ENCODE measurements at places on chromosomes 16 and 17. TPM values are rescaled to one million over a fixed set of nuclear protein-coding genes. Genes with fewer than 3 reads are reported as not detected.

DNA sequence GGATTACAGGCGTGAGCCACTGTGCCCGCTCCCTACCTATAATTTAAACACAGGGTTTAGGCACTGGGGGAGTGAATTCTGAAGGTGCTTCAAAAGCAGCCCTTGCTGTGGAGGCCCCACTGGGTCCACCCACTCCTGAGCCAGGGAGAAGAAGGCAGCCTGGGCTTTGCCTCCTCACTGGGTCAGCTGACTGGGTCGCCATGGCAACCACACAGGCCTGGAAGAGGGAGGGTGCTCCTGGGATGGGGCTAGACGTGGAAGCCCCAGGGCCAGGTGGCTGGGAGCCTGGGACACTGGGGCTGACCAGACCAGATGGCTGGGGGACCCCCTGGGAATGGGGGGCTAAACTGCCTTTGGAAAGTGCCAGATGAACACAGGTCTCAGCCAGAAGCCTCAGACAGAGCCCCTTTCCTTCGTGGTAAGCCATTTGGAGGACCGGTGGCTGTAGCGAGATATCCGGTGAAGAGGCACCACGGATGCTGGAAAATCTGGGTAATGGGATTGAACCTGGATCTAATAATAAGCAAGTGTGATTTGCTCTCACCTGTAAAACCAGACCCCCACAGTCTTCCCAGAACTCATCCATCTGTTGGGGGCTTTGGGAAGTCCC, 32.9 kb downstream of the TRARG1 start:
- H3K4me1 ChIP-seq = no peaks in the 10 kb centered on the region
- H3K36me3 ChIP-seq = no peaks in the 10 kb centered on the region
- no peak overlapping the region for H3K27ac ChIP-seq
- H3K27me3 ChIP-seq = peaks cover 7% of the 10 kb centered on the region
- DNase-seq = peak; percentile 50

DNA sequence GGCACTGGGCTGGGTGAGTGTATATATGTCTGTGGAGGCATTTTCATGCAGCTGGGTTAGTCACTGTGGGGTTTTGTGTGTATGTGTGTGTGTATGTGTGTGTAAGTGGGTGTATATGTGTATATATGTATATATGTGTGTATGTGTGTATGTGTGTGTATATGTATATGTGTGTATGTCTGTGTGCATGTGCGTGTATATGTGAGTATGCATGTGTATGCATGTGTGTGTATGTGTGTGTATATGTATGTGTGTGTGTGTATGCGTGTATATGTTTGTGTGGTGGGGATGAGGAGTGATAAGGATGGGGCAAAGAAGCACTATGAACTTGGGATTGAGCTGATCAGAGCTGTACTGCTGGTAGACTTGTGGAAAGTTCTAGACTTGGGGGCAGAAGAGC, 29.0 kb upstream of the PLLP start:
- no peak for DNase-seq
- H3K4me1 ChIP-seq = peaks cover 28% of the 10 kb centered on the region
- H3K27me3 ChIP-seq = no peaks in the 10 kb centered on the region
- H3K27ac ChIP-seq = no peak overlapping the region
- H3K36me3 ChIP-seq = no peaks in the 10 kb centered on the region

- no peak overlapping the region for H3K27ac ChIP-seq
- H3K4me1 ChIP-seq = no peaks in the 10 kb centered on the region
- H3K4me3 ChIP-seq = no peak overlapping the region
- no peaks in the 10 kb centered on the region for H3K36me3 ChIP-seq
These were observed 9.9 kb downstream of the HAP1 start for GRCh38 chr17:41724476-41725050.

DNA sequence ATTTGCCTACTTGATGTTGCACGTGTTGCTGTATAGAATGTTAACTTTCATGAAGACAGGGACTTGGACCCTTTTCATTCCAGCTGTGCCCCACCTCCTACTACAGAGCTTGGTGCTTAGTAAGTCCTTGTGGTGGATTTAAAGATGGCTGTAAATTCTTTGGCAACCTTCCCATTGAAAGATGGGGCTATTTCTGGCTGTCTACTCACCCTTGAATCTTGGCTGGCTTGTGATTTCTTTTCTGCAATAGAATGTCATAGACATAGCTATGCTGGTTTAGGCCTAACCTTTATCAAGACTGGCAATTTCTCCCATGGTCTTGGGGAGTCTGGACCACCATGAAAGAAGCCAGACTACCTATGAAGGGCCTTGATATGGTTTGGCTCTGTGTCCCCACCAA, 59.0 kb downstream of the ACSM2A start:
- no peak overlapping the region for H3K4me3 ChIP-seq
- peaks cover 2% of the 10 kb centered on the region for H3K36me3 ChIP-seq
- no peaks in the 10 kb centered on the region for H3K27me3 ChIP-seq
- no peak for DNase-seq
- H3K4me1 ChIP-seq = no peaks in the 10 kb centered on the region

DNA sequence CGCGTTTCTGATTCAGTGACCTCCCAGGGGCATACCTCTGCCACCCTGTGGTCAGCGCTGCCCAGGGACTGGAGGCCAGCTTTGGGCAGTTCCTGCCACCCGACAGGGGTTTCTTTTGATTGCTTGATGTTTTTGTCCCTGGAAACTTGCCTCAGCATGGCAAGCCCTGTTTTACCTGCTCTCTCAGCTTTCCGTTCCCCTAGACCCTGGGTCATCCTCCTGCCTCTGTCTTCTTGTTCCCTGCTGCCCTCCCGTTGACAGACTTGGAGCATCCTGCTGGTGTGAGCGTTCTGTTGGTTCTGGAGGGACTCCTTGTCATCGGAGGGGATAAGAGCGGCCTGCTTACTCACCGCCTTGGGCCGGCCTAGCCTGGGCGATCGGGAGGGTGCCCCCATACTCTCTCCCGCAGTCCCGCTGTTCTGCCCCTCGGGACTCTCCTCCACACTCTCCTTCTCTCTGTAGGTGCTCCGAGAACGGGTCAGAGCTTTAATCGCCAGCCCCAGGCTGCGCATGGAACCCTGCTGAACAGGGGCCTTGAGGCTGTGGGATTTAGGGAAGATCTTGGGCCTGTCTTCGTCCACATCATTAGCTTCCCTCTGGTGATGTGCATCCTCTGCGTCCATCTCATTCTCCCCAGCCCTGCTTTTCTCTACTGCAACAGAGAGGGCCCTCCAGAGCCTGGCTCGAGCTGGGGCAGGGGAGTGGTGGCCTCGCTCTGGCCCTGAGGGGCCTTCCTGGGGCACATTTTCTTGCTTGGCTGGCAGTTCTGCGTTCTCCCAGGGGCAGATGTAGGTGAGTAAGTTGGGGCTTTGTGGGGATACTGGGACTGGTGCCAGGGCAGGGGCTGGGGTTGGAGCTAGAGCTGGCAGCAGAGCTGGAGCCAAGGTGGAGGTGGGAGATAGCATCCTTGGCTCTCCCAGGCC, 13.7 kb downstream of the GPR179 start:
- H3K36me3 ChIP-seq = no peaks in the 10 kb centered on the region
- H3K4me1 ChIP-seq = peaks cover 12% of the 10 kb centered on the region
- no peaks in the 10 kb centered on the region for H3K27me3 ChIP-seq

TMEM238L gene
- not detected for total RNA-seq
